ENCODE measurements at places on chromosomes 1 and 21. TPM values are rescaled to one million over a fixed set of nuclear protein-coding genes. Genes with fewer than 3 reads are reported as not detected.

- no peak for DNase-seq
These were observed 119.7 kb downstream of the APP start for GRCh38 chr21:26050857-26051256.

Gene FOXD3
- not detected for total RNA-seq

DNA sequence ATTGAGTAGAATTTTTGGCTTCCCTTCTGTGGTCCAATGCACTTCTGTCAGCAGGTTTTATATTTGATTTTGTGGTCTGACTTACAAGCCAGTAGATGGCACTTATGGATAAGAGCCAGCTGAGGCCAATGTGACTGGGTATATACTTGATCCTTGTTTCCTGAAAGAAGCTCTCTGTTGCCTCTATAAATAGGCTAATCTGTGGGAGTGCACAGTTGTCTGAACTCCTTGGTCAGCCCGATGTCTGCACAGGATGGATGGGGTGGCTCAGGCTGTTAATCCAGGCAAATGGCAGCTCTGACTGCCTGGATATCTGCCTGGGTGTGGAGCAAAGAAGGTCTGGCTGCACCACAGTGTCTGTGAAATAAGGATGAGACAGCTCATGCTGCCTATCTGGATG is 1183.7 kb upstream of the PRMT6 start:
- no peak for DNase-seq

DNA sequence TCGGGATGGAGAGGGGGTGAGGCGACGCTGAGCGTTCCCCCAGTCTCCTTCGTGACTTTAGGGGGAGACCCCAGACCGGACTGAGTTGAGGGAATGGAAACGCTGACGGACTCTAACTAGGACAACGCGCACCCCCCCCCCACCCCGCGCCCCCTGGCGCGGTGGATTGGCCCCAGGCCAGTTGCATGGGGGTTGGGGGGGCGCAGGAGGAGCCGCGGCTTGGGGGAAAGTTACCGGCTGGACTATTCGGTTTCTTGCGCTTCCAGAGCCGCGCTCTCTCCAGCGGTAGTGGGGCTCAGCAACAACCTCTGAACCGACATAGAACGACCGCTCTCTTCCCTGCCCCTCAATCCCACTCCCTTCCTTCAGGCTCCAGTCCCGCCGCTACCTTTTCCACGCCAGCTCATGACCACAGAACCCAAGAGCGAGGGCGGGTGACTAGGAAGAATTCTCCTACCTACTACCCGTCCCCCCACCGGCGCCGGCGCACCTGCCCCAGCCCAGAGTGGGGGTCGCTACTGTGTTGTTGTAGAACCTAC is 694 bp downstream of the ZBTB7B start:
- DNase-seq, result no peak

DNA sequence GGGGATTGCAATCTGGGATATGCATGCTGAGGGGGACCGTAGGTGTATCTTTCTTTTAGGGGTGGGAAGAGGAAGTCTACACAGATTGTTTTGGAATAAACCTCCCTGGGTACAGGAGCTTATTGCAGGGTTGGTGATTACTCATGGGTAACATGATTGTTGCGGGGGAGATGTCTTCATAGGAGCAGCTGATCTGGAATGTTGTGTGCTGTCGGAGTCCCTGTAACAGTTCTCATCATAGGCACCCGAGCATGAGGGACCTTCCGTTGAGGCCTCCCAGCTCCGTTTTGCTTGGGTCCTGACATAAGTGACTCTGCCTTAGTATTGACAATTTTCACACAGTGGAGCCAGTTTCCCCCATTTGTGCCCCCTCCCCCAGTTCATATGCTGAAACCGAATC is 4.2 kb upstream of the PRXL2B start:
- DNase-seq, result no peak

- no peak for DNase-seq
These were observed 46.3 kb downstream of the DAB1 start for GRCh38 chr1:57377339-57378139.

Gene TNFRSF14
- total RNA-seq, result 163 TPM

DNA sequence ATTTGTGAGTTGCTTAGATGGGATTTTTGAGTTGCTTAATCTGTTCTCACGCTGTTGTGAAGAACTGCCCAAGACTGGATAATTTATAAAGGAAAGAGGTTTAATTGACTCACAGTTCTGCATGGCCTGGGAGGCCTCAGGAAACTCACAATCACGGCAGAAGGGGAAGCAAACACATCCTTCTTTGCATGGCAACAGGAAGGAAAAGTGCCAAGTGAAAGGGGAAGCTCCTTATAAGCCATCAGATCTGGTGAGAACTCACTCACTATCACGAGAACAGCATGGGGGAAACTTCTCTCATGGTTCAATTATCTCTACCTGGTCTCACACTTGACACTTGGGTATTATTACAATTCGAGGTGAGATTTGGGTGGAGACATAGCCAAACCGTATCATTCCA is 10.3 kb downstream of the CLIC6 start:
- DNase-seq, result no peak

Gene ZSWIM5
- total RNA-seq, result 2.5 TPM

DNA sequence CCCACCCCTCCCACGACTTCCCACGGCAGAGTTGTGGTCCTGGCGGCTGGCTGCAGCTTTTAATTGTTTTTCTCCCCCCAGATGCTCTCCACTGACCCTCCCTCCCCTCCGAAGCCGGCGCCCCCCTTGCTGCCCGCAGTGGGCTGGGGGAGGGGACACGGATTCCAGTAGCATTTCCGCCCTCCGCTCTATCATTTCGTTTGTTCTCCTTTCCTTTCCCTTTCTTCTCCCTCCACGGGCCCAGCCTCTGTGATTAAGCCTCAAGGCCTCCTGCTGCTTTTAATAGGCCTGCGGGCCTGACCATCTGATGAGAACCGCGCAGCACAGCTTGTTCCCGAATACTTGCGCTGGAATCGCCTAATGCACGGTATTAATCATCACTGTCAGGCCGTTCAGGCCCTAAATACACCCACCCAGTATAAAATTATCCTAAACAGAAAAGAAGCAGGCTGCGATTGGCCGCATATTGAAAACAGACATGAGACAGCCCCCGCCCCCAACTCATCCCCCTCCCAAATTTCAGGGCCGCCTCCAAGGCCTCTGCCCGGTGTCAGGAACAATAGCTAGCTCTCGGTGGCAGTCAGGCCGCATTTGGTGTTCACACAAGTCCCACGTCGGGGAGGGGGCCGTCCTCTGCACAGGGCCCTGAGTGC is 102.0 kb upstream of the ARHGEF16 start:
- no peak for DNase-seq

Gene LCE2A
- total RNA-seq, result not detected

Gene LENEP
- total RNA-seq, result 1.6 TPM

DNA sequence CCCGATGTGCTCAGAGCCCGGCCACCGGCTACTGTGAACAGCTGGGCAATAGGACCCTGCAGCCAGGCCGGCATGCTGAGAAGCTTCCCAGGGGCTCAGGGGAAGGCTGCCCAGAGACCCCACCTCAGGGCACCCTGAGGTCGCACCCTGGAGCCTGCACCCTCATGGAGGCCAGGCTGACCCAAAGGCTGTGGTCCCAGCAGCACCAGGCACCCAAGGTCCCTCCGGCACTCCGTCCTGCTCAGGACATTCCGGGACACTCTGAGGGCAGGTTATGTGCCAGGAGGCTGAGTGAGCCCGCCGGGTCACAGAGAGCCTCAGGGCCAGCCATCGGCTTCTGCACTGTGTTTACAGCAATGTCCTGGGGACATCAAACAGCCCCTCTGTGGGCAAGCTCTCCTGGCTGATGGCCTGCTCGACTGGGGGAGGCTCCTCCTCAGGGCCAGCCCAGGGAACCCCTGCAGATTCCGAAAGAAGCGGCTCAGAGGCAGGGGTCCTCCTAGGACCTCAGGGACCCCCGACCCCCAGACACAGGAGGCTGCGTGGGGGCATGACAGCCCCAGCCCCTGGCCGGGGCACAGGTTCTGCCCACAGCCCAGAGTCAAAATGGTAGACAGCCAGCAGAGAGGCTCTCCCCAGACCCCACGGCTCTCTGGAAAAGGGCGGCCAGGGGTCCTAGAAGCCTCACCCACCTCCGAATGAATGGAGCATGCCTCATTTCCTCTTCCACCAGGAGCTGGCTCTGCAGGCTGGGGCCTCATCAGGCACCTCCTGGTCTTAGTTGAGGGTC is 8.2 kb downstream of the SLC19A1 start:
- DNase-seq, result no peak
